ENCODE measurements at places on chromosomes 12 and 14.

GRCh38 chr12:51049525-51049924 lies 1.4 kb downstream of the LETMD1 start:
- no peak for DNase-seq

DNA sequence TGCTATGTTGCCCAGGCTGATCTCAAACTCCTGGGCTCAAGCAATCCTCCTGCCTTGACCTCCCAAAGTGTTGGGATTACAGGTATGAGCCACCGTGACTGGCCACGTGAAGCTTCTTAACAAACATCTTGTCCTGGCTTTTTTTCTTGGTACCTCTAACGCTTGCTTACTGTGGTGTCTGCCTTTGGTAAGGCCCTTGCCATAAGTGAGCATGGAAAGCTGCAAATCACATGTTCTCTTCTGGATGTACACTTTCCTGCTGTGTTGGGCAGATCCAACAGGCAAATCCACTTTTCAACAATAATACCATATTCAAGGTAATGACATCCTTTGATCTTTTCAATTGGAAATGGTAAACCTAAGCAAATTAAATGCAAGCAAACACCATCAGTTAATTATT lies 54.6 kb downstream of the ARF6 start:
- no peak for DNase-seq

- DNase-seq, result no peak
Measured at GRCh38 chr14:66652525-66653106, 144.7 kb downstream of the GPHN start.

DNA sequence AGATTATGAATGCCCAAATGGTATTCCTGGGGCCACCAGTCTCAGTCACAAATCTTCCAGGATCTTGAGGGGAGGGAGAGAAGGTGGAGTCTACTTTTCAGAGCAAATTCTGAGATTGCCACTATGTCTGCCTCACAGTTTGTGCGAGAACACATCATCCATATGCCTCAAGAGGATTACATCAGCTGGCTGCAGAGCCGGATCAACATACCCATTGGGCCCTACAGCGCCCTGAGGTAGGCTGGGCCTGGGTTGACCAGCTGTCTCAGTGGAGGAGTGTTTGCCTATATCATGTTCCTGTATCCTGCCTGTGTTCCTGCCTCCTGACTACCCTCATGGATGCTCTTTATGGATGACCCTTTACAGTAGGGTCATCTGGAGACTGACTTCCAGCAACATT lies 53.1 kb upstream of the TMEM233 start:
- no peak for DNase-seq

DNA sequence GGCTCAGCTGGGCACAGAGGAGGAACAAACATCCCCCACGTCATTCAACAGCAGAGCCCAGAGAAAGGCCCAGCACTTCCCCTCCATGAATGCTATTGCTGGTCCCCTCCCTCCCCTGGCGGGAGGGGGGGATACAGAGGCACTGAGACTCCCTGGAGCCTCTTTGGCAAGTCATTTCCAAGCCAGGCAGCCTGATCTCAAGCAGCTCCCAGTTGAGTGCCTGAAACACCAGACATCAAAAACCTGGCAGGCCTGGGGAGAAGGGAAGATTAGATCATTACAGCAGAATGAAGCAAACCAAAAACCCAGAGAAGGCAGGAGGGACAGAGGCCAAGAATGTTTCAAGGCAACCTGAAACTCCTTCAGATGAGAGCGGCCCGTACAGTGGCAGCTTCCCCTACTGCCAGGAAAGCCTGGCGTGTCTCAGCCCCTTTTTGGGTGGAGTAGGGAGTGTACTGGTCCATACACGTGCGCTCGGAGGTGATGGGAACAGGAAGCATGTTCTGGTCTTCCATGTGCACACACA lies 92.1 kb downstream of the LRRC74A start:
- no peak for DNase-seq

All from left forelimb (tissue), 1 donor.